ENCODE measurements at places on chromosomes 1 and 21. TPM values are rescaled to one million over a fixed set of nuclear protein-coding genes. Genes with fewer than 3 reads are reported as not detected.

GRCh38 chr1:83641796-83642443 lies 357.0 kb downstream of the TTLL7 start:
- H3K27me3 ChIP-seq = no peaks in the 10 kb centered on the region
- peak overlapping the region; percentile 58 for H3K27ac ChIP-seq
- no peaks in the 10 kb centered on the region for H3K36me3 ChIP-seq
- peak; percentile 24 for DNase-seq
- H3K4me1 ChIP-seq = peaks cover 16% of the 10 kb centered on the region

DNA sequence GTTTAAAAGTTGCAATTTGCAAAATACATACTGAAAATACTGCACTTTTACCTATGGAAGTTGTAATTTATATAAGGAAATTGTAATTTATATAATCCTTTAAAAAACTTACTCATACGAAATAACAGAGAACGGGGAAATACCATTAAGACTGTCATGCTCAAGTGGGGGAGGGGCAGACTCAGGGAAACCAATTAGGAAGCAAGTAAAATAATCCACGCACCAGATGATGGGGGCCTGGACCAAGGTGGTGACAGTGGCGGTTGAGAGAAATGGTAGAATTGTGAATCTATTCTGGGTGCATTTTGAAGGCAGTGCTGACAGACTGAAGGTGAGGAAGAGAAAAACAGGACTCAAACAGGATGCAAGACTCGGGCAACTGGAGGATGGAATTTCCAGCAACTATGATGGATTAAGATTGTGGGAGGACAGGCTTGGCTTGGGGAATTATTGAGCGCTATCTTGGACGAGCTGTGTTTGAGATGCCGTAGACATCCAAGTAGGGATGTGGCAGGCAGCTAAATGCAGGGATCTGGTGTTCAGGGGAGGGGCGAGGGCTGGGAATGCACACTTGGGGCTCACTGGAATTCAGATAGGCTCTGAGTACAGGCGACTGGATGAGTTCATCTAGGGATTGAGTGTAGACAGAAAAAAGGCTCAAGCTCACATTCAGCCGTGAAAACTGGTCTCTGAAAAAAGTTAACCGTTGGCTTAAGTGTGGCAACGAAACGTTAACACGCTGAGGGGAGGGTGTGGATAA lies 977 bp downstream of the LCA5L start:
- no peaks in the 10 kb centered on the region for H3K36me3 ChIP-seq
- peaks cover 21% of the 10 kb centered on the region for H3K4me1 ChIP-seq
- H3K27me3 ChIP-seq = no peaks in the 10 kb centered on the region
- no peak for DNase-seq
- peak overlapping the region; percentile 97 for H3K27ac ChIP-seq

LAMC1 gene
- total RNA-seq = 84.1 TPM

GBP4 gene
- 6.2 TPM for total RNA-seq

- no peaks in the 10 kb centered on the region for H3K27me3 ChIP-seq
- peaks cover 100% of the 10 kb centered on the region for H3K4me1 ChIP-seq
- H3K4me3 ChIP-seq = no peak overlapping the region
- H3K36me3 ChIP-seq = peaks cover 28% of the 10 kb centered on the region
- no peak for DNase-seq
- peak overlapping the region; percentile 97 for H3K27ac ChIP-seq
Observed at GRCh38 chr1:9245661-9246060, 11.1 kb downstream of the H6PD start.
